T-helper 1 cell (primary cell): ENCODE measurements at places on chromosomes 4 and X.

- no peak for DNase-seq
Measured at GRCh38 chrX:22122510-22122909, 90.4 kb downstream of the PHEX start.

GRCh38 chr4:76964769-76965168, 15.2 kb downstream of the SEPTIN11 start:
- DNase-seq, result no peak

DNA sequence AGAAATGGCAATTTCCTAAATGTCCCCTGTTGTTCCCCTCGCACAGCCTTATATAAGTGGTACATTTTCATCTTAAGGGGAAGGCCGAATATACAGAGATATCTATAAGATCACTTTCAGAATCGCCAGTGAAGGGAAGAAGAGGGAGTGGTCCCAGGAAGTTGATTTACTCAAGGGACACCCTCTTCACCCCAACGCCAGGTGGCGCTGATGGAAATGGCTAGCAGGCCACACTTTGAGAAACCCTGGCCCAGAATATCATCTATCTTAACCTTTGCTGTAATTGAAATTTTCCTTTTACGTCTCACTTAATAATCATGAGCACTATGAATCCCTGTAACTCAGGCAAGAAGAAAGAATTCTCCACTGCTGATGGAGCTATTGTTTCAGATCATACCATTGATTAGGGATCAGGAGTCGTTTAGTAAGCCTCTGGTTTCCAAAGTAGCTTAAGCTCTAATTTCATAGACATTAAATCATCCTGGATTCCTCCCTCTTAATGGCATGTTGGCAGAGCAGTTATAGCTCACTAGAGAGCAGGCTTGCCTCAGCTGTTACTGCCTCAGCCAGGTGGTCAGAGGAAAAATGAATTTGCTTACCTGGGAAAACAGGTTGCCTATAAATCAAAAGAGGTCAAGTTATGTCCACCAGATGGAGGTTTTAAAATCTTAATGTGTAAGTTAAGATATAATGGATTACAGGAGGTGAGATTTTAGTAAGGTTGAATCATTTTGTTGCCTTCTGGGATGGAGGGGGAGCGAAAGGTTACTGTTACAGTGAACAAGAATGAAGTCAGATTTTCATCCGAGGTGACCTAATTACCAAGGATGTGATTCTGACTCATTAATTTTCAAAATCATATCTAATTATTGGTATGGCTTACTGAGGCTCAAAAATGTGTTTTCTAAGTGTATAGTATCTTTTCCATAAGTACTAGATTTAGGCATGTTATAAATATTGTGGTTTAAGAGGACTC, 941.2 kb upstream of the TENM3 start:
- no peak for DNase-seq

- no peak for DNase-seq
Measured at GRCh38 chr4:81498551-81499099, 26.9 kb upstream of the RASGEF1B start.

DNA sequence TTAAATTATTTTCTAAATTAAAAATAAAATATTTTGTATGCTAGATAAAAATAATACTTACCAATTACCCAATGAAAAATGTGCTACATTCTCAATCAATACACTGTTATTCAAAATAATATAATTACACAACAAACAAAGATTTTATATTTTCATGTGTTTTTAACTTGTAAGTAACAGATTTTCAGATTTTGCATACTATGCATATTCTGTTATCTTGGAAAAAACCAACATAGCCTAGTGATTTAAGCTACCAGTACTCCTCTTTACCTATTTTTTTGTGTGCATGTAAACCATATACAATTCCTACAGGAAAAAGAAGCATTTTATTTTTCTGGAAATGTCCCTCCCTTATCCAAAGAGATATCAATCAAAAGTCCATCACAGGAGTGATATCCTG, 10.0 kb upstream of the GNRHR start:
- DNase-seq, result no peak

DNA sequence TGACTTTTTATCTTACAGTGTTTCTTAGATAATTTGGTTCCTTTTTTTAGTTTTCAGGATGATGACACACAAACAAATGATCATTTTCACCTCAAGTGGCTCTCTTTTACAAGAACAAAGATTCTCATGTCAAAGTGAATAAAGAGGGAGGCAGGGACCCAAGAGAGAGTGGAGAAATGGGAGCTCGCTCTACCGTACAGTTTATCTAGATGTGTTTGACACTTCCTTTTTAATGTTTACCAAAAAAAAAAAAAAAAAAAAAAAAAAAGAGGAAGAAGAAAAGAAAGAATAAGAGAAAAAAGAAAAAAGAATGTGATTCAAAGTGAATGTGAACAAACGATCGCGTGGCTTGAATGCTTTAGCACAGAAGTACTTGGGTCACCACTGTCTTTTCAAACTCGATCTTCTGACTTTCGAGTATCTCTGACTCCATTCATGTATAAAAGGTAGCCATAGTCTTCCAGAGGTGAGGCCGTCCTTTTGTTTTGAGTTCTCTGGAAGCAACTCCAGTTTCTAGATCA, 75.6 kb upstream of the GRXCR1 start:
- no peak for DNase-seq

DNA sequence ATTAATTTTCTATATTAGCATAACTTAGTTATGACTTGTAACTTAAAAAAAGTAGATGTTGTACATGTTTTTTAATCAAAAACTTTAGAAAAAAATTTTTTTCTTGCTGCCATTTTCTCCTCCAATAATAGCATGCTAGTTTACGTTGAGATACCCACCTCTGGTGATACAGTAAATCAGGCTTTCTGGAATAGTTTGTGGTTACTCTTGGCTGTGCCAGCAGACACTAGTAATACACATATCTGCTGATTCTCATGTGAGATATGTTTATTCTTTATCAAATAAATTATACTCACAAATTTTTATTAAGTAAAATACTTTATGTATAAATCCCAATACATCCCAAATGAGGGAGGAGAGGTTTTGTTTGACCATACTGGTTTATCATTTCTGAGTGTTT, 117.3 kb downstream of the KLHL8 start:
- DNase-seq, result no peak

GRCh38 chr4:52096048-52096447, 44.9 kb downstream of the SPATA18 start:
- DNase-seq, result no peak

DNA sequence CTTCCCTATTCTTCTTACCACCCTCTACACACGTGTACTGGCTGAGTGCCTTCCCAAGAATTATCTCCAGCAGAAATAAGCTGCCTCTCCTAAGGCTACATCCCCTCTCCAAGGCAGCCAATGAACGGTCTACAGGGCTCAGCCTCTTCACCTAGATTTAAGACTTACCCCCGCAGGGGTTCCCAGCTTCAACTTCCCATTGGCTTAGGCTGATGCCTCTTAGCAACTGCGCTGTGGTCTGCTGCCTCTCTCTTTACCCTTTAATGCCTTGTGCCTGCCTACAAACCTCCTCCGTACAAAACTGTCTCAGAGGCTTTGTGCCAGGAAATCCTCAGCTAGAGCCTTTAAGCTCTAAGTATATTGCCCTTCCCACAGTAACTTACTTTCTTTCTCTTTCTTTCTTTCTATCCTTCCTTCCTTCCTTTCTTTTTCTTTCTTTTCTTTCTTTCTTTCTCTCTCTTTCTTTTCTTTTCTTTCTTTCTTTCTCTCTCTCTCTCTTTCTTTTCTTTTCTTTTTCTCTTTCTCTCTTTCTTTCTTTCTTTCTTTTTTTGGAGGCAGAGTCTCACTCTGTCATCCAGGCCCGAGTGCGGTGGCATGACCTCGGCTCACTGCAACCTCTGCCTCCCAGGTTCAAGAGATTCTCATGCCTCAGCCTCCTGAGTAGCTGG, 15.1 kb upstream of the PIGA start:
- no peak for DNase-seq

GRCh38 chr4:15366721-15367120, 61.1 kb upstream of the C1QTNF7 start:
- no peak for DNase-seq

GRCh38 chr4:163988865-163989264, 494.4 kb downstream of the TMA16 start:
- no peak for DNase-seq

DNA sequence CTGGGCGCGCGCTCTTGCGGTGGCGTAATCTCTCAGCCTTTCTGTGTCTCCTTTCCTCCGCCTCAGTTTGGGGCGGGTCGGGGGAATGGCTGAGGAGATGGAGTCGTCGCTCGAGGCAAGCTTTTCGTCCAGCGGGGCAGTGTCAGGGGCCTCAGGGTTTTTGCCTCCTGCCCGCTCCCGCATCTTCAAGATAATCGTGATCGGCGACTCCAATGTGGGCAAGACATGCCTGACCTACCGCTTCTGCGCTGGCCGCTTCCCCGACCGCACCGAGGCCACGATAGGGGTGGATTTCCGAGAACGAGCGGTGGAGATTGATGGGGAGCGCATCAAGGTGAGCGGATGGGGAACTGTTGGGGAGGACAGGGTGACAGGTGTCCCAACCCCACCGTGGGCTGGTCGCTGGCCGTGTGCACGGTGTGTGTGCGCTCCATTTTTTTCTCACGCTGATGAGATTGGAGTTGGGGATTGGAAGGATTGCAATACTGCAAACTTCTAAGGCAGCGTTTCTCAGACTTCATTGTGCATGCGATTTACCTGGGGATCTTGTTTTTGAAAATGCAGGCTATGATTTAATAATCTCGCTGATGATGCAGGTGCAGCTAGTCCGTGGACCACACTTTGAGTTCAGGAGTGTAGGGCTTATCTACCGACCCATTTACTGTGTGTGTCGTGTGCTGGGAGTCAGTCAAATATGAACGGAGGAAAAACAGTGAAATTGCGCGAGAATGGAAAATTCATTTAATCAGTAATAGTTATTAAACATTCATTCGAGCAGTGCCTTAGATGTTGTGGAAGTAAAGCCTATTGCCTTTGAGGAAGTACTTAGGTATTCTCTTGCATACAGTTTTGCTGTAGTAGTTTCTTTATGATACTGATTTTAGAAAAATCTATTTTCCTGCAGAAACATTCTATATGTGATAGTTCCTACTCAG, at the start of gene RAB33B:
Gene RAB33B, plus strand, starts transcription at position 11 of the 935 bp plus-strand sequence. Its CDS starts 75 bp downstream, at position 86.
- no peak for DNase-seq

DNA sequence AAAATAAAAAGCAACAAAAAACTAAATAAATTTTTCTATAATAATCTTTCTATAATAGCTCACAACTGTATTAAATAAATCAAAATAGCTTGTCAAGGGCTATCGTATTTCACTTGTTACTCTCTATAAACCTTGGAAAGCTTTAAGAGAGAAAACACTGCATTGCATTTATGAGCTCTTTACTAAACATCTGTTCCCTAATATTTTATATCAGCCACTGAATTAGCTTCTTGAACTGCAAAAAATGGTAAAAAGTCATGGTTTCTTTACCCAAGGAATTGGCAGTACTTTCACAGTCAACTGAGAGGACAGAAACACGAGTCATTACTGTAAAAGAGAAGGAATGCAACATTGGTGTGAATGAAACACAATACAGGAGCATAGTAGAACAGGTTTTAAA, 671.2 kb downstream of the PCDH18 start:
- DNase-seq, result no peak

DNA sequence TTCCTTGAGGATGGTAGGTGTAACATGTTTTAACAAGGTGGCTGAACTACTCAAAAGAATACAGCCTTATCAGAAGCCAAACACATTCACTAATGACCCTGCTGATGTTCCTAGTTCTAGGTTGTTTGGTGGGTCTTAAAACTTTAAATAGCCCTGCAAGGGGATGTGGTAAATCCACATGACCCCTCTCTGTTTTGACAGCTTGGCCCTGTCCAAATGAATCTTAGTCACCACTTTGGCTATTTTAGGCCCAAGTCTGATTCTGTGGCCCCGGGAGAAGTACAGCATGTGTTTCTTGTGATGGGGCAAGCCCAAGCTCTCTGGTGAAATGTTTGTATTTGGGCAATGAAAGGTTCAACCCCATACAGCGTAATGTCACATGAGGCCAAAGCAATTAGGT, 54.5 kb upstream of the GPR34 start:
- DNase-seq, result no peak

DNA sequence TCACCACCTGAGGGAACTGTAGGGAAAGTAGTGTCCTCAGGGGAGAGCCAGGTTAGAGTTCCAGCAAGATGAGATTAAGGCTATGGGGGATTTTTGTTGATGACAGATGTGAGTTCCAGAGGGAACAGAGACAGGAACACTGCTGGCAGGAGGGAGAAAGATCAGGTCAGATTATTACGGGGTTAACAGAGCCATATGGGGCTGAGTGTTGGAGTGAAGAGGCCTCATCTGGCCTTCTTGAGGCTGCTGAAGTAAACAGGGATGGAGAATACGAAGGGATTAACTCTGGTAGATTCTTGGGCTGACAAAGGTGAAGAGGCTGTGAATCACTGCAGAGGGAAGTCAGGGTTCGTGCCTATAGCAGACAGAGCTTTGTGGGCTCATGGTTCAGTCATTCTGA, 47.9 kb upstream of the POU4F2 start:
- no peak for DNase-seq

DNA sequence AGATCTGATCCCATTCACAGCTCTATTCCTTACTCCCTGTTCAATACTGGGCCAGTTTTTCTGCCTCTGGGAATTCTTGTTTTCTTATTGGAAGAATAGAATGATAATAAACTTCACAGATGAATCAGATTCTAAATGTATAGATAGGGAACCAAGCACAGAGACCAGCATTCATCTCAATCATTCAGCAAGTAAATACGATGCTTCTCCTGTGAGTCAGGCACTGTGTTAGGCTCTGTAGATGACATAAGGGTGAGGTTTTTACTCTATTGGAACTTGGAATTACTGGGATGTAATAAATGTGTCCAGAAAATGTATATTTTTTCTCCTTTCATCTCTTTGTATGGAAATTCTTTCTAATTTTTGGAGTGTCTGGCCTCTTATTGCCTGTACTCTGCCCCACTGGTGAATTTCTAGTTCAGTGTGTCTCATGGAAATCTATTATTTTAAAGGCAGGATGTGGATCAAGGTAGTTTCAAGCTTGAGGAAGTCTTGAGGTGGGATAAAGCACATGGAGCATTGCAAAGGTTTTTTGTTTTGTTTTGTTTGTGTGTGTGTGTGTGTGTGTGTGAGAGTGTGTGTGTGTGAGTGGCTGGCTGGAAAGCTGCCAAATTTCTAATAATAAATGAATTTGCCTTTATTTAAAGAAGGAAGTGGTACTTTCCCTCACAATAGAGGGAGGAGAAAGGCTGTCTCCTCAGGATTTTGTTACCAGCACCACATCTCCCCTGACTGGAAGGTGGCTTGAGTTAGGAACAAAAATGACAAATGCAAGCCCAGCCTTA, 117.9 kb upstream of the HS3ST1 start:
- no peak for DNase-seq

GRCh38 chrX:134990475-134990800, 353 bp upstream of the SMIM10 start:
- DNase-seq, result no peak

DNA sequence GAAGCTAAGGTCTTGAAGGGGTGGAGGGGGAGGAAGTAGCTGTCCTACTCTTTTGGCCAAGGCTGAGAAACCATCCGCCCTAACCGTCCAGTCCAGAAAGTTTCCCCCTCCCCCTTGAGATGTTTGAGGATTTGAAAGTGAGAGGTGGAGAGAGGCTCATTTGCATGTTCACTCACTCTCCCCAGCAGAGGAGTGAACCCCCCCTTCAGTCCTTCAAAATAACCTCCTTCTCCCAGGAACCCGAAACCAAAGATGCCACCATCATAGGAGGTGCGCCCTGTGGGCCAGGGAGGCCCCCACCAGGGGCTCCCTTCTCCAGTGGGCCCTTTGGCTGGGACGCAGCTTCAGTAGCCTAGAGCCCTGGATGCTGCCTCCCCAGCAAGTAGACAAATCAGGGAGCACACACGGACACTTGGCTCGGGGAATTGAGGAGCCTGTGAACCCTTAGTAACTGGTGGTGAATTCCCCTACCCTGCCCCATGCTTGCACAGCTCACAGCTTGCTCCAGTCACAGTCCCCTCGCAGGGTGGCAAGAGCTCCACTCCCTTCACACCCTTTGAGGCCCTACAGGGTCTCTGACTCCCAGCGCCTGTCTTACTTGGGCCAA, 25.6 kb downstream of the ELF4 start:
- no peak for DNase-seq
